ENCODE measurements at places on chromosomes 11 and 22. TPM values are rescaled to one million over a fixed set of nuclear protein-coding genes. Genes with fewer than 3 reads are reported as not detected.

HTATIP2 gene
- total RNA-seq: 78.3 TPM

P2RY6 gene
- not detected for total RNA-seq

RPS6KA4 gene
- 19.1 TPM for total RNA-seq

OPCML gene
- total RNA-seq: not detected

DNA sequence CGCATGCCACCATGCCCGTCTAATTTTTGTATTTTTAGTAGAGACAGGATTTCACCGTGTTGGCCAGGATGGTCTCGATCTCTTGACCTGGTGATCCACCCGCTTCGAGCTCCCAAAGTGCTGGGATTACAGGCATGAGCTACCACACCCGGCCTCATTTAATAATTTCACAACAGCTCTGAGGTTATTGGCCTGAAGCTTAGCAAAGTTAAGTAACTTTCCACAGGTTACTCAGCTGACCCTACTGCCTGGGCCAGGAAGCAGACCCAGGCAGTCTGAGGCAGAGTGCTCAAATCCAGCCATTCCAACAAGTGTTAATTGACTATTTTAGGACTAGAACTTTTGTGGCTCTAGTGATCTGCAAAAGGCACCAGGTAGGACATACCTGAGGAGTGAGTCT is 52.2 kb upstream of the L3MBTL2 start:
- no peak for DNase-seq

- no peak for DNase-seq
These were observed 32.9 kb downstream of the PPM1F start for GRCh38 chr22:21919526-21920307.

DNA sequence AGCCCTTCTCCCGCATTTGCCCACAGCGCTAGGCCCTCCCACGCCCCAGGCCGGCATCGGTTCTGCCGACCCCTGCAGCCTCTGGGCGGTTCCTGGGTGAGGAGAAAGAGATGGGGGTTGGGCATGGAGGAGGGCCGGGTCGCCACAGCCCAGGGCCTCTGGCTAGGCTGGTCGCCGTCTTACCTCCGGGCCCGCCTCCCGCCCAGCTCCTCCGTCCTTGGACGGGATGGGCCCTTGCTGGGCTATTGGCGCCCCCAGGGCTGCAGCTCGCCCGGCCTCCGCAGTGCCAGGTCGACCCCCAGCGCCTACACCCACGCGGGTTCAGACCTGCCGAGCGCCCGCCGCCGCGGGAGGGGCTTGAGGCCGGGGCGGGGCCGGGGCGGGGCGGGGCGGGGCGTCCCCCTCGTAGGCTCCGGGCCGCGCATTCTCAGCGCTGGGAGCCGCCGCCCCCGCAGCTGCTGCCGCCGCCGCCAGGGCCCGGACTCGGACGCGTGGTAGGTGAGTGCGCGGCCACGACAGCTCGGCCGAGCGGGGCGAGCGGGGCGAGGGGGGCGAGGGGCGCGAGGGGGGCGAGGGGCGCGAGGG is at the start of gene CD151:
CD151 (plus strand) TSS at position 424 of the 585 bp plus-strand sequence. CDS start 3,118 bp downstream, outside the sequence.
- peak; percentile 34 for DNase-seq

DNA sequence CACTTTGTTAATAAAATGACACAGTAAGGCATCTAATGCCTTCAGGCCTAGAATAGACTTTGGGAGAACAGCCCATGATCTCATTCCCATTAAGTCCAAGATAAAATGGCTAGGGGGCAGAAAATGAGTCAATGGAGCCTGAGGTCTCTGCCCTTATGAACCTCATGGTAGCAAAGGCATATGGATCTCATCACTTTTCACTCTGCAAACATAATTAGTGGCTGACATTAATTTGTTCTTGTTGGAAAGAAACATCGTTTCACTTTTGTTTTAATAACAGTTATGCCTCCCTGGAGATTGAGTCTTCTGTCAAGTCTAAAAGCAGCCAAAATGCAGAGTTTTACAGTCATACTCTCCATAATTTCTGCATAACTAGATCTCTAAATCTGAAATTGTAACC is 111.8 kb upstream of the API5 start:
- DNase-seq: no peak

DNA sequence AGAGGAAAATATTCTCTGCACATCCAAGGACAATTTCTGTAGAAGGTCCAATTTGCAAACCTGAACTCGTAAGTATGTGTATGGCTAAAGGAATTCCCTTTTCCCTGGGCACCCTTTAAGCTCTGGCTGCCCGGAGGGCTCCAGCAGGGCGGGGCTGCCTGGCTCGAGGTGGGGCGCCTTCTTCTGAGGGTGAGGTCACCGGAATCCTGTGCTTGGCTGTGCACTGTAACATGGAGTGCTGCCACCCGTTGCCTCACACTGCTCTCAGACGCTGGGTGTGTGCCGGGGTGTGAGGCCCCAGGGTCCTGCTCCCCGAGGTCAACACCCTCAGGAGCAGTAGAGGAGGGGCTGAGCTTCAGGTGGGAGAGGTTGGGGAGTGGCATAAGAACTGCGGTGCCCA is 61.5 kb downstream of the SYN3 start:
- no peak for DNase-seq

GRCh38 chr11:79570104-79570503 is 129.3 kb upstream of the TENM4 start:
- DNase-seq: no peak
